ENCODE measurements at places on chromosomes 11 and 22.

GRCh38 chr22:25098445-25099081, 101.1 kb upstream of the CRYBB3 start:
- no peak for DNase-seq

DNA sequence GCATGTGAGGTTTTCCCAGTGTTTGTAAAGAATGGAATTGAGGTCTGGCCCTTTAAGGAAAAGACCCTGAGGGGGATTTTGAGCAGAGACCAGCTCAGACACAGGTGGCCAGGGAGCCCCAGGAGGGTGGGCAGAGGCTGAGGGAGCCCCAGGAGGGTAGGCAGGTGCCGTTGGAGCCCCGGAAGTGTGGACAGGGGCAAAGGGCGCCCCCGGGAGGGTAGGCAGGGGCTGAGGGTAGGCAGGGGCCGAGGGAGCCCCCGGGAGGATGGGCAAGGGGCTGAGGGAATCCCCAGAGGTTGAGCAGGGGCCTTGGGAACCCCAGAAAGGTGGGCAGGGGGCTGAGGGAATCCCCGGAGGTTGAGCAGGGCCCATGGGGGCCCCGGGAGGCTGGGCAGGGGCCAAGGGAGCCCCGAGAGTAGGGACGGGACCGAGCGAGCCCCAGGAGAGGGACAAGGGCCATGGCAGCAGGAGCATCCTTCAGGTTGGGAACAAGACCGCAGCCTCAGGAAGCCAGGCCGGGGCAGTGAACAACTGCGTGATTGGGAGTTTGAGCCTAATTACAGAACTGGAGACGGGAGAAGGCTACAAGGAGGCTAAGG, 292.0 kb downstream of the BRD1 start:
- DNase-seq = no peak

DNA sequence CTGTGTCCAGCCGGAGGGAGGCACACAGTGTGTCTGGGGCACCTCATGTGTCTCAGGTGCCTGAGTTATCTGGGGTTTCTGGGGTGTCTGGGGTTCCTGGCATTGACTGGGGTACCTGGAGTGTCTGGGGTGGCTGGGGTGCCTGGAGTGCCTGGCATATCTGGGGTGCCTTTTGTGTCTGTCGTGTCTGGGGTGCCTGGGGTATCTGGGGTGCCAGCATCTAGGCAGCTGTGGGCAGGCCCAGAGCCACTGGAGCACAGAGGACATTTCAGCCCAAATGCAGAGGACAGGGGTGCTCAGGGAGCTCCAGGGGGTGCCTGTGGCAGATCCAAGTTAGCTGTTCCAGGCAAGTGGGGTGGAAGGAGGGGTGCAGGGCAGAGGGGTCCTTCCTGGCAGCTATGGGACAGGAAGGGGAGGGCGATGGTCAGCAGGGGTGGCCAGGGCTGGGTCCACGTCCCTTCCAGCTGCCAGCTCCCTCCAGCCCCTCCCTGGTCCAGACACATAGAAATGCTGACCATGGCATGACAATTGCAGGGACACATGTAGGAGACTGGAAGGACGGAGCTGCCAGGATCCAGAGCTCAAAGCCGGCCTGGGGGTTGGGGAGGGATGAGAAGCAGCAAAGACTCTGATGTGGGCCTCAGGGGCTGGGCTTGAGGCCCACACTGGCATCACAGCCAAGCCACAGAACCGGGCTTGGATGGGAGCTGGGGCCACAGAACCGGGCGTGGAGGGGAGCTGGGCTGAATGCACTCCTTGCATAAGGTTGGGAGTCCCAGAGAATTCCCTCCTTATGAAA, 133.0 kb downstream of the BRD1 start:
- no peak for DNase-seq

- no peak for DNase-seq
Observed at GRCh38 chr11:72036687-72037086, 38.0 kb downstream of the IL18BP start.

DNA sequence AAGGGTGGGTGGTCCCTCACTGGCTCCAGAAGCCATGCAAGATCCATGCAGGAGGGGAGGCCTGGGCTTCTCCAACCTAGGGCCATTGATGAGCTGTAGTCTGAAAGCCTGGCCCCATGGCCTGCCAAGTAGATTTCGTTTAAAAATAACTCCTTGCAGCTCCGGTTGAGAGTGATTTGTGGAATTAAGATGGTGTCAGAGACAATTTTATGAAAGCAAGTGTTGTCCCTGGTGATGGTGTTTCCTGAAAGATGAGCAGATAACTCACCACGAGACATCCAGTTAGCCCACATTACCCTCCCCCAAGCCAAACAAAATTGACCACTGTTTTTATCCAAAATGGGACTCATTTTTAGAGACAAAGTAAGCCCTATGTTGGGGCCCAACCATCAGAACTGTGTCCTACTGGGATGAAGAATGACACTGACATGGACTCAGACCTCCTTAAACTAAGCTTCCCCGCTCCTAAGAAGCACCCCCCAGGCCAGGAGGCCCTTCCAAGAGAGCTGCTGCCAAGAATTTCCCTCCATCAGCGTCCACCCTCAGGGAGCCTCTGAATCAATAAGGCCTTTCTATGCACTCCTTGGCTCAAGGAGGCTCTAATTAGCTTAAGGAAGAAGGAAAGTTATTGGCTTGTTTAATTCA, 174.2 kb upstream of the NCAM1 start:
- DNase-seq = no peak

DNA sequence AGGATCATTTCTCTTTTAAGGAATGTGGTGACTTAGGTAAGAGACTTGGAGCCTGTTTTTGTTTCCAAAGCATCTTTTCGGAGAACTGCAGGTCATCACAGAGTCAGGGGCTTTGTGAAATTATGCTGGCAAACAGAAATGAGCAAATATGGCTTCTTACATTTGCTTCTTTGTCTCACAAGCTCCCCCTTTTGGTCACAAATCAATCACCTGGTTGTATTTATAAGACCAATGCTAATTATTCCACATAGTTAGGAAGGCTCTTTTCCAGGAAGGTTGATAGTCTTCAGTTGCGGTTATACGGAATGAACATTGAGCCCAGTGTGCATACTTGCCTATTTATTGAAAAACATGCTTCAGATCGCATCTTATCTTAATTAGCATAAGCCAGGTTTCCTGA, 34.6 kb upstream of the CEP126 start:
- peak; percentile 58 for DNase-seq

DNA sequence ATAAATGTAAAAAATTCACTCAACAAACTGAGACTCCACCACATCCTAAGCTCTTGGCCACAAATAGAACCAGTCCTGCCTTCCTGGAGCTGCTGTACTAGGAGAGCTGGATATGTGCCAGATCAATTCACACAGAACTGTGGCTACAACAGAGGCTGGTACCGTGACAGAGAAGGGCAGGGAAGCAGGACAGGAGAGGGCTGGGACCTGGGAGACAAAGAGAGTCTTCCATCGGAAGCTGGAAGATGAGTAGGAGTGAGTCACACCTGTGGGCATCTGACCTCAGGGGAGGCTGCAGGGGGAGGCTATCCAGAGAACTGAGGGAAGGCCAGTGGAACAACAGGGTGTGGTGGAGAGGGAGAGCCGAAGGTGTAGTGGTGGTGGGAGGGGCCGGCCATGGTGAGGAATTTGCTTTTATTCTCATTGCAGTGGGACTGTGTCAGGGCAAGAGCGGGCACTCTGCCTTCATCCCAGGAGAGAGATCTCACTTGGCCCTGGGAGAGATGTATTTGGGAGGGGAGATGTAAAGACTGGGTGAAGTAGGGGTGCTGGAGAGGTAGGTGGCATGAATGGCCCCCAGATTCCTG, 1.9 kb upstream of the LTBP3 start:
- DNase-seq = no peak

DNA sequence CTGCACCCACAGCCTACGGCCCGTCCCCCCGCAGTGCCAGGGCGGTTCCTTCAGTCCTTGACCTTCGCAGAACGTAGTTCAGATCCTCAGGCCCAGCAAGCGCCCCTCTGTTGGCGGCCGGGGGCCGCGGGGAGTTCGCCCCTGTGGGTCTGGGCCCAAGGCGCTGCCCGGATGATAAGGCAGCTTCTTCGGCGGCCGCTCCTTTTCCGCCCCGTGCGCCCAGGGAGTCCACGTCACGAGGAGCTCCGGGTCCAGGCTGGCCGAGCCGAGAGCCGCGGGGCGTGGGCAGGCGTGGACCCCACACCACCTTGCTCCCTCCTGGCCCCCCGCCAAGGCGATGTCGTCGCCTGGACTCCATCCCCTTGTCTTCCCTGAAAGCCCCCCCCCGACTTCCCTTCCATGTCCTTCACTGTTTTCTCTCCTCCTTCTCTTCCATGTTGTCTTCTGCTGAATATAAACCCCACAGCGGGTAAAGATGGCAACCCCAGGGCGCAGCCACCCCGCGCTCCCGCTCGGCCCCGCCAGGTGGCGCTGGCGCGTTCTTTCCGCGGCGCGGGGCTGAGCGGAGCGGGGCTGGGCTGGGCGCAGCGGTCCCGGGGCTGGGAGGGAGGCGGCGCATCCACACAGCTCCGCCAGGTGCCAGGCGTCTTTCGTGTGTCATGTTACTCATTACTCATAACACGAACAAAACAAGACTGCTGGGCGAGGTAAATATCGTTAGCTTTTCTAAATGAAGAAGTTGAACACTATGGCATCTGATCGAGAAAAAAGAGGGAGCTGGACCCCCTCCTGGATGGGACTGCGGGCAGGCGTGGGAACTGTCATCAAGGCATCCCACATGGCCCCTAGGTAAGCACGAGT, 321.0 kb downstream of the NTM start:
- DNase-seq = peak; percentile 64

DNA sequence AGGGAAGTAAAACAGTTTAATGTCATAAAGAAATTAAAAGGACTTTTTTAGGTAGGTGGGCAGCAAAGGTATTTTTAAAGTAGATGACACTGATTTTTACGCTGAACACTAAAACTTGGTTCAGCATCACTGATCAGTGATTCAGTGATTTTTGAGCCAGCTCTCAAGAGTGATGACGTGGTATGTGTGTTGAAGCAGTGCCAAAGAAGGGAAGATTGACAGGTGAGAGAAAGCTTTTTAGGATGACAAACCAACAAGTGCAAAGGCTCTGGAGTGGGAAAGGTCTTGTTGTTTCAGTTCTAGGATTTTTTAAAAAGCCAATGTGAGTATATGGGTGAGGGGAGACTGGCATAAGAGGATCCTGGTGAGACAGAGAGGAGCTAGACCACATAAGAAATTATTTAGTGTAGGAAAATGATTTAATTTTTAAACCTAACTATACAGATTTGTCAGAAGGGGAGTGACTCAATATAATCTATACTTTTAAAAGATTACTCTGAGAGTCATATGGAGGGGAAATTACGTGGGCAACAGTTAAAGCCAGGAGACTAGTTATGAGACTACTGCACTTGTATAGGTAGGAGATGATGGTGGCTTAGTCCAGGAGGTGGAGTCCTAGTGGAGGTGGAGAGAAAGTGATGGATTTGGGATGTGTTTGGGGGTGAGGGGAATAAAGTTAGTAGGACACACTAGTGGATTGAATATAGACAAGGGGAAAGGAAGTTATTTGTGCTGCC, 17.6 kb upstream of the CALCB start:
- no peak for DNase-seq

DNA sequence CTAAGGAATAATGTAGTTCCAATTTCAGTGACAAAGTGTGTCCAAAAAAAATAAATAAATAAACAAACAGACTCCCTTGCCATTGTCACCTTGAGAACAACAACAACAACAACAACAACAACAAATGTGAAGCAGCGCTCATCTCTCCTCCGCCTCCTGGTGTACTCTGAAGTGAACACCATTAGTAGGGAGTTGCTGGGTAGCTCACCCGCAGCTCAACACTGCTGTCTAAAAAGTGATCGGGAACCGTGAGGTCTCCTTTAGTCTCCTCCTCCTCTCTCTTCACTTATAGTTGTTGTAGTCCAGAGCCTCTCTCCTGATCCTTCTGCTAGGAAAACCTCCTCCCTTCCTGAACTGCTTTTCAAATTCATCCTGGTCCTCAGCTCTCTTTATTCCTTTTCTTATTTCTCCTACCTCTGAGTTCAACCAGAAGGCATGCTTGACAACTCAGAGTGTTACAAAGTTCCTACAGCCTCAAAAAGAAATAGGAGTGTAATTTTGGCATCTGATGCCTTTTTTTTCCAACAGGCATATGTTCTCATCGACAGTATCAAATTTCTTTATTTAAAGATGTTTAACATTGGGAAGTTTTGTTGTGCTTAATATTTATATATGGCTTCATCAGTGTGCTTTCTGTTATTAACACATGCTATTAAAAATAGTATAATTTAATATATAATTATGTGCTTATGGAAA, 215.1 kb downstream of the PGR start:
- no peak for DNase-seq

DNA sequence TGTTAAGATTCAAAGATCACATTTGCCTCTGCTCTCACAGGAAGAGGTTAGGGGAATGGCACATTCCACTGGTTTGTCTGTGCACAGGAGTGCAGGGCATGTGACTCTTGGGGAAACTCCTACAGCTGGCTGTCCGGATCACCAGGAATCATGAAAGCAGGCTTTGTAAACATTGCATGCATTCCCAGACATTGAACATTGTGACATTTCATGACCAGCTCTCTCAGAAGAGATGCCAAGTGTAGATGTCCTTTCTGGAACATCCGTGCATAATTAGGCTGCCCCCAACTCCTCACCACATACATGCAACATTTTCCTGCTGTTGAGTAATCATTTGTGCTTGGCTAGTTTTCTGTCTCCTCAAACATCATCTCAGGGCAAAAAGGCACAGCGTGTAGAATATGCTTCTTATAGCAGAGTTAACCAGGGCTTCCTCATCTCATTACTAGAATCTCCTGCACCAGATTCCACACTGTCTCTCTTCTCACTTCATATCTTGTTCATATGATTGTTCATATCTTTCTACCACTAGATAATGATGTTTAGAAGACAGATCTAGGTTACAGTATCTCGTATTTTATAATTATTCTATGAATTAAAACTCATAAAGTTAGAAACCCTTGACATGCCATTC, 694.7 kb downstream of the NTM start:
- no peak for DNase-seq

- no peak for DNase-seq
Observed at GRCh38 chr11:113908098-113908497, 3.5 kb downstream of the HTR3B start.

- DNase-seq = no peak
Observed at GRCh38 chr22:27133681-27134314, 476.4 kb downstream of the MIAT start.

GRCh38 chr11:90288212-90288821, 65.5 kb upstream of the CHORDC1 start:
- DNase-seq = peak; percentile 37

All from common myeloid progenitor, CD34-positive (primary cell).